Activated CD4-positive, alpha-beta T cell treated with anti-CD3 and anti-CD28 coated beads, Interleukin-2, amount 50 U/mL, for 4 hours (primary cell): ENCODE measurements at places on chromosomes 5 and 9.

- DNase-seq, result no peak
Observed at GRCh38 chr5:81601919-81602318, 149.0 kb downstream of the SSBP2 start.

- DNase-seq, result no peak
Observed at GRCh38 chr9:1510712-1511111, 460.6 kb downstream of the DMRT2 start.

GRCh38 chr5:152170350-152170749, 234.7 kb downstream of the NMUR2 start:
- no peak for DNase-seq

- DNase-seq, result no peak
Observed at GRCh38 chr9:10050016-10050415, 562.8 kb downstream of the PTPRD start.

- DNase-seq, result no peak
Observed at GRCh38 chr5:170589643-170590042, 85.8 kb downstream of the KCNIP1 start.

DNA sequence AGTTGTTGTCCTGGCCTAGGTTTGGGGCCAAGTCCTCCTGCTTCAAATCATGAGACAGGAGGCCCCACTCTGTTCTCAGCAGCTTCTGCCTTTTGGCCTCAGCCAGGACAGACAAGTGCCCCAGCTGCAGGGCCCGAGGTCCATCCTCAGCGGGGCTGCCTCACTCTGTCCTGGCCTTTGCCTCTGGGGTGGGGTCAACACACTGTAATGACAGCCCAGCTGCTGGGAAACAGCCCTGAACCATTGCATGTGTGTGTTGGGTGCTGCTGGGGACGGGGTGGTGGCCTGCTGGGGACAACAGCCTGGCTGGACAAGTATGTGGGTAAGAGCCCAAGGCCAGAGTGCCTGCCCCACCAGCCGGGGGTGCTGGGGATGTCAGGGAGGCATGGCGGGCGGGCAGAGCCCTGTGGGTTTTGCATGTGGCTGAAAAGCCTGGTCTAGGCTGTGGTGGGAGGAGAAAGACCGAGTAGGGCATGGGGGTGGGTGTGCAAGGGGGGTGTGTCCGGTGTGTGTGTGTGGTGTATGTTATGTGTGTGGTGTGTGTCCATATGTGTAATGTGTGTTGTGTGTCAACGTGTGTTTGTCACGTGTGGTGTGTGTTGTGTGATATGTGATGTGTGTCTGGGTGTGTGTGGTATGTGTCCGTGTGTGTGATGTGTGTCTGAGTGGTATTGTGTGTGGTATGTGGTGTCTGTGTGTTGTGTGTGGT, 71.7 kb downstream of the KCNT1 start:
- DNase-seq, result no peak

DNA sequence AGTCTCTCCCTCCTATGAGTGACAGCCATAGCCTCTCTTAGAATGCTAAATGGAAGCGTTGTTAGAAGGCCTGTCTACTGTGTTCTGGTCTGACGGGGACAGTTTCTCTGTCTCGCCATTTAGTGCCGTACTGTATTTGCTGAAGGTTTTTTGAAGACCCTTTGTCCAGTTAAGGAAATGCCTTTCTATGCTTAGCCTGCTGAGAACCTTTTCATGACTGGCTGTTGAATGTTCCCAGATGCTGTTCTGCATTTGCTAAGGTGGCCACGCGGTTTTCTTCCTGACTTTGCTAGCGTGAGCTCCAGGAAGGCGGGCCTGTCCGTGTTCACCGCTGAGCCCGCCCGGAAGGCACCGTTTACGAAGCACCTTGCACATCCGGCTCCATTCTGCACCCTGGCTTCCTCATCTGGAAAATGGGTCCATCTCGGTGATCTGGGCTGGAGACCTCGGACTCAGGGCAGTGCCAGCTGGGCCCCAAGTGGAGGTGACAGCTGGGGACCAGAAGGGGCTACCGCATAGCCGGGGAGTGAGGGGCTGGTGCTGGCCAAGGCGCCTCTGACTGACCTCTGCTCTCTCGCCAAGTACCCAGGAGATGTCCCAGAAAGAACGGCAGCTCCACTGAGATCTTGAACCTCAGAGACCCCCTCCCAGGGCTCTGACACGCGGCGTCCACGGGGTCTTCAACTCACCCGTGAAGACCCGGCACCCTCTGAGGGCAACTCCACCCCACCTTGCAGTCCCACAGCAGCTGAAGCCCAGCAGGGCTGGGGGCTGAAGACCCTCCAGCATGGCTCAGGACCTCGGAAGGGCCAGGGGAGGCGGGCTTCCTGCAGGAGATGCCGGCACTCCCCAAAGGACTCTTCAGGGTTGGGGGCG, 52.5 kb upstream of the NKD2 start:
- no peak for DNase-seq

DNA sequence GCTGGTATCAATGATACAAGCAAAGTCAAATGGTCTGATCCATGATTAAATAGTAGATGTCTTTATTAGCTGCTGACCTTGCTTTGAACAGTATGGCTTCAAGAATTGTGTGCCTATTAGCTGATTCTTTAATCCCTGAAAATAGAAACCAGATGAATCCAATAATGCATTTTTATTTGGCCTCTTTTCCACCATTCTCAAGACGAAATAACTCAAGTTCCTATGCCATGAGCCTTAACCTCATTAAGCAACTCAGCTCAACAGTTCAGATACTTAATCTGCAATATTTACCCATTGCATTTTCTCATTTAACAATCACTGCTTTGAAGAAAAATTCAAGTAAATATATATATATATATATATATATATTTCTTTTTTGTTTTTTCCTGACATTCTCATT, 588.6 kb upstream of the MEF2C start:
- no peak for DNase-seq

DNA sequence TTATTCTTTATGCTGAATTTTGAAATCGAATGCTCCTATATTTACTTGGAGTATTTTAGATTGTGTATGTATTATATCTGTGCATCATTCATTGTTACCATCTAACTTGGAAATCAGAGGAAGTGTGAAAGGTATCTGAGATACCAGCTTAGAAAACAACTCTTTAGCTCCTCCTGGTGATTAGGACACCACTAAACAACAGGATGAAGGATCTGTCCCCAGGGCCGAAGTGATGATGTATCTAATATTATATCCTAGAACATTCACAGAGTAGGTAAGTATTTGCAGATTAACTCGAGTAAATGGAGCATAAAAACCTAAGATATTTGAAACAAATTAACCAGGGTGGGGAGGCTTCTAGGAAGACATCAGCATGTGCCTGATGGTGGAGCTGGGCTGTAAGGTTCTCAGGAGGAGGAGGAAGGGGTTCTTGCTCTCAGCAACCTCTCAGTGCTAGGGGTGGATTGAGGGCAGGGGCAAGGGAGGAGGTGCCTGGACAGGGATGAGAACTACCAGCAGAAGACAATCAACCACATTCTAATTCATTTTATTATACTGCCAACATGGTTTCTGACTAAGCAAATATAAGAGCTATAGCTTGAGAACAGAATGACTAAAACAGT, 2.6 kb upstream of the NFIL3 start:
- DNase-seq, result no peak

- DNase-seq, result no peak
Observed at GRCh38 chr9:127724012-127724411, 8.1 kb downstream of the TTC16 start.

DNA sequence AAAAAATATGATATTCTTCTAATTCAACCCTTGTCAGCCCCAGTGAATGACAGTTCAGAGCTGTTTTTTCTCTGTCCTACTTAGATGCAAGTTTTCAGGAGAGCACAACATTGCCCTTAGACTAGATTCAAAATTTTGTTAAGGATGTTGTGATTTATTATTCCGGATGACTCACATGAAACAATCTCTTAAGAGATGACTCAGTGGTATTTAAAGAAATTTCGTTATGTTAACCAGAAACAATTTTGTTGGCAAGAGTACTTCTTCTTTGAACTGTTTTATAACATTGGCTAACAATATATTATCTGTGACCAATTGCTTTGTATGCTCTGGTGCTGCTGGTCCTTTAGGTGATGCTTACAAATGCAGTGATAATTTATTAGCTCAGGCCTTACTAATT, 132.0 kb downstream of the IZUMO3 start:
- DNase-seq, result no peak

- no peak for DNase-seq
Observed at GRCh38 chr5:2666081-2666480, 85.4 kb downstream of the IRX2 start.

DNA sequence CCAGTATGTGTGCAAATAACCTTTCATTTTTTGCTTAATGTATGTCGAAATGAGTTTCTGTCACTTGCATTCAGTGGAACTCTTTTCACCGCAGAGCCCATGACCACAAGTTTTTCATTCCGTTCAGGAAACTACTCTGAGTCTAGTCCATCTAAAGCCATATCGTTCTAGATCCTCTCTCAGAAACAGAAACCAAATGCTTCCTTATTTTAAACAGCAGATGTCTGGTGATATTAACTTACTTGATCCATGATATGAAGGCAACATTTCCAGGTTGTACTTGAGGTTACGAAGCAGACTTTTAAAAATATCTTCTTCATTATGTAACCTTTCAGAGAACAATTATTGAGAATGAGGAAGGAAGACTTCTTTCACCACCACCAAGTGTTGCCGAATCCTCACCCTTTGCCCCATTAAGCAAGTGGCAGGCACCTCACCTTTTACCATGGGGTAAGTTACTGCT, 72.4 kb upstream of the GNAQ start:
- no peak for DNase-seq
